ENCODE measurements at places on chromosomes 5 and 9.

DNA sequence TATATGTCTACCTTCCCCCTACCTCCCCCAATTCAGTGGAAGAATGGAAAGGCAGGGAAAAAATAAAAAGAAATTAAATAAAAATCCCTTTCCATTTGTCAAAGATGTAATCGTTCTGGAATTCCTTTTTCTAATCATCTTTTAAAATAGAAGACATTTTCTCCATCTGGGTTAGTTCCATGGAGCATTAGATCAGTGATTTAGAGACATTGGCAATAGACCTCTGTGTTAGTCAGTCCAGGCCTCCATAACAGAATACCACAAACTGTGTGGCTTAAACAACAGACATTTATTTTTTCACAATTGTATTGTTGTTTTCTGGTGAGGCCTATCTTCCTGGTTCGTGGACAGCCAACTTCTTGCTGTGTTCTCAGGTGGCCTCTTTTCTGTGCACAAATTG is 516.6 kb upstream of the DAB2 start:
- no peak for DNase-seq

DNA sequence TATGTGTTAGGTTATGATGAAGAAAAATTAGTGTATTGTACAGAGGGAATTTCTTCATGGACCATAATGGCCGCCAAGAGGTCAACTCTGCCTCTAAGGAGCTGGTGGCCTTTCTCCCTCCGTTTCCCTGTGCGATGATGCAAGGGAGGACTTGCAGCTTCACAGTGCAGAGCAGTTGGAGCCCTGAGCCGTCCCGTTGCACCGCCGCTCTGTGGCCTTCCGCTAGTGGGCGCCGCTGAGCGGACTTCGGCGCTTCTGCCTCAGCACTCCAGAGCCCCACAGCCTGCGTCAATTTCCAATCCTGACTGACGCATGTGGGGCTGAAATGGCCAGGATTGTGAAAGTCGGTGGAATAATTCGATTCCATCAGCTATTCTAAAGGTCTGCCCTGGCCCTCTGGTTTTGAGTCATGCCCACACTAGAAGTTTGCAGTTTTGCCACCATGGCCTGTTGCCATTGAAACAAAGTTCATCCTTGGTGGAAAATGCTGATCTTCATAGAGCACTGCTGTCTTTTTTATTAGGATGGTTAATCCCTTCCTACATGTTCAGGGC is 22.7 kb upstream of the LECT2 start:
- DNase-seq, result peak; percentile 62

- DNase-seq, result no peak
Observed at GRCh38 chr5:50967009-50967562, 300.6 kb downstream of the PARP8 start.

- no peak for DNase-seq
Observed at GRCh38 chr5:61123145-61123544, 39.1 kb downstream of the SMIM15 start.

- DNase-seq, result no peak
Observed at GRCh38 chr5:145847499-145848497, 12.7 kb upstream of the PRELID2 start.

DNA sequence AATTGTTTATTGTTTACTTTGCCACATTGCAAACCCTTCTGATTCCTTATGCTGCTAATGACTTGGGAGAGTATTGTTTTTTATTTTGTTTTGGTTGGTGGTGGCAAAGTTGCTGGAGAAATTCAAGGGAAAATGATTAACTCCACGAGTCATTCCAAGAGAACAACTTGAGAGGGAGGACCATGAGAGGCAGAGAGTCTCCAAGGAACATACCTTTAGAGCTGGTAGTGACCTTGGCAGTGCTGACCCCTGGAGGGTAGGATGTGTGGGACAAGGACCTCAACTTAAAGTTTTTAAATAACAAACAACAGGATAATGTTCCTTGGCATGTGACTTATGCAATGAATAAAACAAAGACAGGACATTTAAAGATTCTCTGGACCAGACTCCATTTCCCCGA is 139.7 kb downstream of the LRRC70 start:
- no peak for DNase-seq

GRCh38 chr9:91811024-91811909 is 138.8 kb downstream of the ROR2 start:
- DNase-seq, result no peak

- DNase-seq, result peak; percentile 21
Observed at GRCh38 chr9:78296201-78296892, 578 bp upstream of the PSAT1 start.

GRCh38 chr9:71819115-71819739 is 50.9 kb upstream of the CEMIP2 start:
- peak; percentile 58 for DNase-seq

GRCh38 chr5:151622367-151623088 is 31.4 kb upstream of the FAT2 start:
- DNase-seq, result no peak

- DNase-seq, result no peak
Observed at GRCh38 chr9:135230386-135230765, 142.9 kb downstream of the OLFM1 start.

- DNase-seq, result no peak
Observed at GRCh38 chr9:127814619-127815511, 12.2 kb downstream of the FPGS start.

DNA sequence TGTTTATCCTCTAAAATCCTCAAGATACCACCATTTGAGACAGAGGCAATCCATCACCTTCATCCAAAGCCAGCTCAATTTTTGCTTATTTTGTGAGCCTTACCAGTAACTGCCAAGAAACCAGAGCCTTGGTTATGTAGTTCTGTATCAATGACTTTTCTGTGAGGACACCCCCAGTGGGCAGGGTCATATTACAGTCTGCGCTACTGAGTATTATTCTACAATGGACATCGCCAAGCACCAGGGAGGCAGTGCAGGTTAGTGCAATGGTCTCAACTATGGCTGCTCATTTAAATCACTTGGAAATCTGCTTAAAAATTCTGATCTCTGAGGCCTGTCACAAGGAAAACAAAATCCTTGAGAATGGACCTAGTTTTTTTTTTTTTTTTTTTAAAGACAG is 90.5 kb upstream of the NIPAL4 start:
- no peak for DNase-seq

GRCh38 chr9:97802276-97802675 is 50.8 kb upstream of the FOXE1 start:
- DNase-seq, result no peak

- no peak for DNase-seq
Observed at GRCh38 chr5:151134228-151134627, 23.4 kb downstream of the ANXA6 start.

DNA sequence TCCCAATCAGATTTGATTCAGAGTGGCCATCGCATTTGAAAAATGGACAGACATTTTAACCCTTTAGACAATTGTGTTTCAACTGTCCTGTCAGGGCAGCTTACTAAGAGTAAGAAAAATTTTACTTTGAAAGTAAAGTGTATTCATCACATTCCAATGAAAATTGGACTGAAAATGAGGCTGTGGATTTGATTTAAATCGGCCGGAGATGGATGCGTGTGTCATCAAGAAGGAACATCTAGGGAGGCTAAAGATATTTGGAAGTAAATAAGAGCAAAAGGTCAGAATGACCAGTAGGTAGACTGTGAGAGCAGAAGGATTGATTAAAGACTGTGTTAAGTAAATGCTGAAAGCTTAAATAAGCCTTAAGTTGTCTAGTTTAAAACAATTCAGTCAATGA is 1.5 kb downstream of the ZCCHC7 start:
- DNase-seq, result no peak

- no peak for DNase-seq
Observed at GRCh38 chr5:54883374-54884194, 101.8 kb downstream of the ESM1 start.

DNA sequence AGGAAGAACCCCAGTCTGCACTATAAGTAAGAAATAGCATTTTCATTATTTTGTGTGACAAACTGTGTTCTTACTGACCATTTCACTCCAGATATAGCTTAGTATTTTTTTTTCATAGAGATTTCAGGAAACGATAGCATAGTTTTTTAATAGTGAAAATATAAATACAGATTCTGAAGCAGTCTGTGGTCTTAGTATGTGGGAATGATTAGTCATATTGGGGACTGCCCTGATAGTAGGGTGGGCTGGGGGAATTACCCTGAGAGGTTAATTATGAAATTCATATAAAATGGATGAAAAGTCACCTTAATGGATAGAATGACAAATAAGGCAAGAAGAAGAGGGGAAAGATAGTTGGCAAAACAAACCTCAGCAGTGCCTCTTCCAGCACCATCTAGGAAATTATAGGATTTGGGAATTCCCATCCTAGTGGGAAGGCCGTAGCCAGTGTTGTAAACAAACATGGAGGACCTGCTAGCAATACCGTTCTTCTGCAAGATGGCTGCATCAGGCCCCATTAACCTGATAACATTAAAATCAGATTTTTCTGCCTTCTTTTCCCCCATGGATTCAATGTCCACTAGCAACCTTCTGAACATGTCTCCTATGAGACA is 23.7 kb upstream of the NR3C1 start:
- DNase-seq, result no peak

DNA sequence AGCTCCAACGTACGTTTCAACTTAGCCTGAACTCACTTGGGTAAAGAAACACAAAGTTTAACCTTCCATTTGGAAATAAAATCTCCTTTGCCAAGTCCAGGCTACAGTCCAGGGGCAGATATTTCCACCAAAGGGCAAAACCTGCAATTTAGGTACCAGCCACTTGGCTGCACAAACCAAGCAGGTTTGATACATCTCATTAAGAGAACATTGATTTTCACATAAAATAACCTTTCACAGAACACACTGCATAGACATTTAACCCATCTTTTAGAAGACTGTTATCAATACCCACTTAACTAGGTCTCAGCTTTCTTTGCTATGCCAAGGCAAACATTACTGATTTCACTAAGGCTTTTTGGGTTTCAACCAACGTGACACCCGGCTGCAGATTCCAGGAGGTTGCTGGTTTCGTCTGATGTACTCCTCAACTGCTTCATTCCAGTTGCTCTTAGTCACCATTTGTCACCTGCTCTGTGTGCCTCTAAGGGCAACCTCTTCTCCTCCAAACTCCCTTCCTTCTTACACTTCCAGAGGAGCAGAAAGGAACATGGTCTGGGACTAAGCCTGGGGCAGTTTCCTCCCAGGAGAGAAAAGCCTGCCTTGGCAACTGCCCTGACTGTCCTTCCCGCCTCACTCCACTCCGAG is 67.1 kb downstream of the EPB41L4B start:
- DNase-seq, result no peak

DNA sequence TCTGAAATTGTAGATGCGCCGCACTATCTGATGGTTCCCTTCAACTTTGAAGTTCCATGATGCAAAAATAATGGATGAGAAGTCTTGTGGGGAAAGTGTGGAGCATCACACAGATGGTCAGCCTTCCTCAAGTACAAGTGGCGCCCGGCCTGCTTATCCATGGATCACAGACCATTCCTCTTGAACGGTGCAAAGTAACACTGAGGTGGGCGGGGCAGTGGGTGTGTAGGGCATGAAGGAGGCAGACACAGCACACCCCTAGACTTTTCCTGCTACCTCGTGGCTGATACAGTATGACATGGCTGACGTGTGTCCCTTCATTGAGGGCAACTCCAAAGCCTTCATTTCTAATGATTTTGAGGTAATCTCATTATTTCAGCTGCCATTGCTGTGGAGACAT is 2.5 kb upstream of the GNG10 start:
- no peak for DNase-seq

All from stimulated activated CD4-positive, alpha-beta T cell treated with anti-CD3 and anti-CD28 coated beads, Interleukin-2, amount 100 ng/mL, for 24 hours (primary cell).